ENCODE measurements at places on chromosomes 4 and X.
A peak's percentile ranks its signal among the peaks of the same experiment; 100 is the strongest.

- DNase-seq: peak; percentile 7
Observed at GRCh38 chrX:64204701-64205440, 637 bp downstream of the AMER1 start.

DNA sequence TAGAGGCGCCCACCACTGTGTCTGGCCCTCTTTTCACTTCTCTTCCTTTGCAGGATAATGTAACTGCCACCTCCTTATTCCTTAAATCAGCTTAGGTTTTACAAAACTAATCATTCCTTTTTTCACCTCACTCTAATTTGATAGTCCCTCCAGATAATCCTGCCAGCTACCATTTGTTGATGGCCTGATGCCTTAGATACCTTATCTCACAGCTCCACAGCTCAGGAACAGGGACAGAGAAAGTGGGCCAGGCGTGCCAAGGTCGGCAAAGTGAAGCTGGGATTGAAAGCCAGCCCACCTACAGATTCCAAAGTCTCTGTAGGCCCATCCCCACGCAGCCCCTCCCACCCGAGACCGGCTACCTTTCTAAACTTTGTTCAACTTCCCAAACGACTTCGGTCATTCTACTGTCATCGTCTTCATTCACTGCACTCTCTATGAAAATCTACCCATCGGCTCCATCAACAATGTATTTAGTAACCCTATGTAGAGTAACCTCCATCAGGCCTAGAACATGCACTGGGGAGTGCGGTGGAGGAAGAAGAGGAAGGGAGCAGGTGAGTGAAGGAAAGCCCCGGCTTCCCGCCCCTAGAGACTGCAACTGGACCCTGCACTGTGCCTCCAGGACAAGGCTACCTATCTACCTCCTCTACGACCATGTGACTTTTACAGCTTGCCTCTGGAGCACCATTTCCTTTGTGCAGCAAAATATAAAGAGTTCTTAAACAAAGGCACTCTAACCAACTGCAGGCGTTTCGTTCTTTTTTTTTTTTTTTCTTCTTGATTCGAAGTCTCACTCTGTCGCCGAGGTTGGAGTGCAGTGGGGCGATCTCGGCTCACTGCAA, 1.5 kb downstream of the CASP6 start:
- DNase-seq: no peak

GRCh38 chr4:64780664-64781063, 371.4 kb upstream of the TECRL start:
- DNase-seq: no peak

- DNase-seq: no peak
Observed at GRCh38 chr4:178672512-178672911, 1230.3 kb upstream of the AGA start.

DNA sequence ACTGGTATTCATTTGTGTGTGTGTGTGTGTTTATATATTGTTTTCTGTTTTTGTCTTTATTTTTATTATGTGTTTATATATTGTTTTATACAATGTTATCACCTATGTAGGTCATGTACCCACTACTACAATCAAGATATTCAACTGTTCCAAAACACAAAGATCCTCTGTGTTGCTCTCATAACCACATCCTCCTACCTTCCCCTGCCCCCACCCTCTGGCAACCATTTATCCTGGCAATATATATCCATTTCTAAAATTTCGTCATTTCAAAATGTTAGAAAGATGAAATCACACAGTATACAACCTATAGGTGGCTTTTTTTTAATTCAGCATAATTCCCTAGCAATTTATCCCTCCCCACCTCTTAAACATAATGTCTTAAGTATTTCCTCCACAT, 18.8 kb upstream of the RPL34 start:
- no peak for DNase-seq

- no peak for DNase-seq
Observed at GRCh38 chr4:656436-657337, 17.4 kb downstream of the ATP5ME start.

DNA sequence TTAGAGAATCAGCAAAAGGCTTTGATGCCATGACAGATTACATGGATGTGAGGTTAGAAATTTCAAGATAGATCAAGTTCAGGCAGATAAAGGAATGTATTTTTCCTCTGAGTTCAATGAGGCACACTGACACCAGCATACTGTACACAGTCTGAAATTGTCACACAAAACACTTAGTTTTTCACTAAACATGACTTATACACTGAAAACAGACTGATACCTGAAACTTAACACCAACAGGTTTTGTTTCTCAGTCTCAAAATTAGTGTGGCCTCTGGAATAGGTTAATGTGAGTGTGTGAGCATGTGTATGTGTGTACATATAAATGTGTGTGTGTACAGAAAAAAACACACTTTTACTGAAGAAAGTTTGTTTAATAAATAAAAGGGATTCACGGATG, 129.9 kb upstream of the SLITRK2 start:
- DNase-seq: no peak

- no peak for DNase-seq
Observed at GRCh38 chrX:69372435-69372834, 131.7 kb upstream of the NALF2 start.

All from NCI-H510A (cell line).